ENCODE measurements at places on chromosomes 5 and 9. TPM values are rescaled to one million over a fixed set of nuclear protein-coding genes. Genes with fewer than 3 reads are reported as not detected.

The PCDHB11 gene
- not detected for total RNA-seq

The SLC36A3 gene
- not detected for total RNA-seq

The C5orf34 gene
- 9.5 TPM for total RNA-seq

The PDZD2 gene
- total RNA-seq: 0.63 TPM

The PCDHB13 gene
- total RNA-seq: not detected

The MSH3 gene
- 22.4 TPM for total RNA-seq

The PCDHGA1 gene
- 0.06 TPM for total RNA-seq

The GABRP gene
- total RNA-seq: not detected

The RORB gene
- total RNA-seq: 0.02 TPM

The LCP2 gene
- total RNA-seq: 239 TPM

The UBLCP1 gene
- 41.7 TPM for total RNA-seq

The IFNA13 gene
- not detected for total RNA-seq

The GCNT4 gene
- total RNA-seq: 0.67 TPM

The PCDHGA9 gene
- total RNA-seq: not detected

The SURF4 gene
- total RNA-seq: 260 TPM

The NAIP gene
- total RNA-seq: 1.6 TPM

The IZUMO3 gene
- total RNA-seq: not detected

The SLC34A1 gene
- total RNA-seq: not detected

The CD74 gene
- total RNA-seq: 265 TPM

The FGD3 gene
- 36.4 TPM for total RNA-seq

The SET gene
- 929 TPM for total RNA-seq

The MEGF9 gene
- 5.6 TPM for total RNA-seq

The CARD6 gene
- 2.0 TPM for total RNA-seq

The BTNL8 gene
- total RNA-seq: not detected

The ZNF454 gene
- total RNA-seq: not detected

The SOX30 gene
- total RNA-seq: 0.29 TPM

The LCN10 gene
- 1.6 TPM for total RNA-seq

The OXCT1 gene
- 125 TPM for total RNA-seq

The ISCA1 gene
- total RNA-seq: 36.3 TPM

The PCDHGB2 gene
- 0.25 TPM for total RNA-seq

The DENND4C gene
- 12.8 TPM for total RNA-seq

The MAST4 gene
- total RNA-seq: 11.4 TPM

The FAM153A gene
- 7.8 TPM for total RNA-seq

The RIC1 gene
- total RNA-seq: 15.2 TPM

The PLEKHG4B gene
- 0.04 TPM for total RNA-seq

The NUTM2G gene
- not detected for total RNA-seq

The PCDHA9 gene
- total RNA-seq: not detected

The SPINK6 gene
- total RNA-seq: not detected

The SPINK13 gene
- total RNA-seq: not detected

The PCDHGA12 gene
- total RNA-seq: 0.10 TPM

The FOXD4L5 gene
- 0.15 TPM for total RNA-seq

The GAPT gene
- not detected for total RNA-seq

The PCA3 gene
- not detected for total RNA-seq

The FCN1 gene
- total RNA-seq: not detected

The PFN3 gene
- total RNA-seq: not detected

The CDO1 gene
- 0.11 TPM for total RNA-seq

The FOXD4 gene
- total RNA-seq: 0.30 TPM

The TAF11L9 gene
- total RNA-seq: not detected

The NELFB gene
- total RNA-seq: 70.9 TPM

The AJM1 gene
- total RNA-seq: 3.9 TPM

The EGFLAM gene
- total RNA-seq: not detected

The IL11RA gene
- 9.3 TPM for total RNA-seq

The VLDLR gene
- total RNA-seq: 8.7 TPM

The DMRT3 gene
- total RNA-seq: not detected

All from activated CD8-positive, alpha-beta memory T cell treated with anti-CD3 and anti-CD28 coated beads for 36 hours (primary cell).